ENCODE measurements at places on chromosomes 5 and 9.
A peak's percentile ranks its signal among the peaks of the same experiment; 100 is the strongest.

- DNase-seq, result no peak
Observed at GRCh38 chr5:126680191-126680817, 79.6 kb downstream of the PHAX start.

DNA sequence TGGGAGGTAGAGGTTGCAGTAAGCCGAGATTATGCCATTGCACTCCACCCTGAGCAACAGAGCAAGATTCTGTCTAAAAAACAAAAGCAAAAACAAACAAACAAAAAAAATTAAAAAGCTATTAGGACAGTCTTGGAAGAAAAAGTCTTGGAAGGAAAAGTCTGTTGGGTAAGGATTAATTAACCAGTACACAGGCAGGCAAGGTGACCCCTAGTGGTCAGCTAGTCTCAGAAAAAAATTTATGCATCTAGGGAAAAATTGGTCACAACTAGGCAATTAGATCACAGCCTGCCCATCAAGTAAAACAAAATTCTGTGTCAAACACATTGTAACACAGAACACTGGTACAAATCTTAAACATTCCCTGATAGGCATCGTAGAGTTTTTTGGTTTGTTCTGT is 6.7 kb upstream of the ANKRD18B start:
- peak; percentile 28 for DNase-seq

GRCh38 chr5:99614888-99615287 is 686.1 kb upstream of the CHD1 start:
- no peak for DNase-seq

- DNase-seq, result no peak
Observed at GRCh38 chr5:167866797-167867196, 424.6 kb upstream of the WWC1 start.

DNA sequence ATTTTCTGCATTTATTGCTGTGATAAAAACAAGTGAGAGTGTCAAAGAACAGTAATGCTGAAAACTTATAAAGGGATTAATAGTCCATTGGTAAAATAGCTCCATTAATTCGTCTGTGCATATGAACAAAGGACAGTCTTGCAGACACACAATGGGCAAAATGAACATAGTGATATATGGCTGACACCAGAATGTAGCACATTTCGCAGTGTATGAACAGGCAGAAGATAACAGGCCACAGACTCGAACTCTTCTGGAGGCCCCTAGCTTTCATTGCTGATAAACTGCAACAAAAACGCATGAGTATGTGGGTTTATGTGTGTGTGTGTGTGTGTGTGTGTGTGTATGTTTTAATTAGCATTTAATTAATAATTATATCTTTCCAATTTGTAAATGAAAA is 354.8 kb downstream of the TAF11L14 start:
- no peak for DNase-seq

- DNase-seq, result no peak
Observed at GRCh38 chr9:134088063-134088725, 20.4 kb upstream of the BRD3 start.

- no peak for DNase-seq
Observed at GRCh38 chr5:16067415-16067814, 112.2 kb downstream of the MARCHF11 start.

- DNase-seq, result no peak
Observed at GRCh38 chr9:35771943-35772342, 17.9 kb upstream of the MSMP start.

DNA sequence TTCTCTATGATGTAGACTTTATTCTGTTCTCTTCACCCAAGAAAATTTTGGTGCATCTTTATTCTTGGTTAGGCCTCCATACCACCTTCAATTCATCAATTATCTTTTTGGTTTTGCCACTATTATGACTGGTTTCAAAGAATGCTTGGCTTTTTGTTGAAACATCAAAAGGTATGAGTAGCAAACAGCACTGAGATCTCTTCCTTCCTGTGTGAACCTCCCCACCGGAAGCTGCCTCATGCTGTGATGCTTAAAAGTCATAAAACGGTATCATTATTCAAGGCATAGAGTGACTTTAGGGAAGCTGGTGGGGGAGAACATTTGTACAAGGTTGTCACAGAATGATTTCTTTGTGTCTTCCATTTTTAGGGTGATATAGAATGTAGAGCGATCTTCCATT is 70.6 kb downstream of the IQGAP2 start:
- no peak for DNase-seq

Data from NCI-H187 (cell line).